ENCODE measurements at places on chromosomes 1 and 21.

DNA sequence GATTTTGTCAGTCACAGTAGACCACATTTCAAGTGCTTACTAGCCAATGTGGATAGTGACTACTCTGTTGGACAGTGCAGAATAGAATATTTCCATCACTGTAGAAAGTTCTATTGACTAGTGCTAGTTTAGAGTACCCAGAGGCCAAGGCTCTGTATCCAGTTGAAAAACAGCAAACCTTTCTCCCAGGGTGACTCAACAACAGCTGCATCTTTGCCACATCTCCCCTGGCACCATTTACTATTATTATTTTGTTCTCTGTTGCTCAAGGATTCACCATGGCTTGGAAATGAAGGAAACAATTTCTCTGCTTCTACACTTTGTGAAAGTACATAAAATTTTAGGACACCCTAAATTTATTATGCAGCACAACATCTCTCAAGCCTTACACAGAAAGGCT lies 85.3 kb upstream of the WDR26 start:
- DNase-seq: no peak

- no peak for DNase-seq
Measured at GRCh38 chr21:17532292-17532691, 19.4 kb downstream of the CXADR start.

- no peak for DNase-seq
Measured at GRCh38 chr1:199847021-199847420, 180.5 kb upstream of the NR5A2 start.

DNA sequence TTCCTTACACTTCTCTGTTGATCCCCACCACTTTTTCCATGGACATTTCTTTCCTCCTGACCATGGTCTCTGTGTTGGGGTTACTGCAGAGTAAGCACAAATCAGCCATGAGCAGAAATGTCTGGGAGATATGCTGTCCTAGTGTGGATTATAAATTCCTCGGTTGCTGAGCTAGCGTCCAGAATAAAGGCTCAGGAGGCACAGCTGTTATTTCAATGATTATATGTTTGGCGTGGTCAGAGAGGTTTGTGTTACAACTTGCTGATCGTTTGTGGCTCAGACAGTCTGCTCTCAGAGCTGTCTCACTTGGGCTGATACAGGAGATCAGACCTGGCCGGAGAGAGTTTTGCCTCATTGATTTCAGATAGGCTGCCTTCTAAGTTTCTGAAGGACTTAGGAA lies 37.5 kb upstream of the LAMC2 start:
- no peak for DNase-seq

GRCh38 chr1:53327182-53327913 lies 522 bp downstream of the LRP8 start:
- DNase-seq: no peak

GRCh38 chr1:29931477-29932175 lies 695.3 kb downstream of the PTPRU start:
- DNase-seq: no peak

GRCh38 chr1:153790966-153791647 lies 15.9 kb downstream of the SLC27A3 start:
- peak; percentile 75 for DNase-seq

GRCh38 chr1:39173995-39174380 lies 30.5 kb upstream of the MACF1 start:
- no peak for DNase-seq

- DNase-seq: no peak
Measured at GRCh38 chr1:107760065-107760464, 204.9 kb downstream of the VAV3 start.

- DNase-seq: no peak
Measured at GRCh38 chr1:206556047-206556749, 48.9 kb downstream of the RASSF5 start.

- no peak for DNase-seq
Measured at GRCh38 chr1:37741662-37742061, 23.3 kb downstream of the EPHA10 start.

- DNase-seq: no peak
Measured at GRCh38 chr1:108570128-108570527, 10.2 kb downstream of the EEIG2 start.

DNA sequence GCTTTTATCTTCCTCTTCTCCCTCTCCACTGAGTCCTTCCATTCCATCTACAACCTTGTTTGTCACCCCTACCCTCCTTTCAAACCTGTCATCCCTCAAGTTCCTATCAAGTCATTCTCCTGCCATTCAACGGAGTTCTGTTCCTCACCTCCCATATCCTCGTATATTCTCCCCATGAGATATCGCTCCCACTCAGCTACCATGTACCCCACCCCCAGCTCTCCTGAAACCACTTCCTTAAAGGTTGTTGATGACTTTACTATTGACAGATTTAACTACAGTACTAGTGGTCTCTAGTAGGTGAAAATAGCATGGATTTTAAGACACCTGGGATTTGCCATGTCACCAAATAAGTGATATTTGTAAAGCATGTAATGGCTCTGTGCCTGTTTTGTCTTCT lies 107.4 kb upstream of the BARHL2 start:
- DNase-seq: no peak

GRCh38 chr1:71080739-71081696 lies at the start of gene ZRANB2:
Gene ZRANB2 (minus strand): TSS chr1:71081035. CDS start chr1:71080995, 40 bp downstream.
- peak; percentile 65 for DNase-seq

GRCh38 chr1:109687641-109688499 lies at the start of gene GSTM1:
Gene GSTM1 (plus strand): TSS chr1:109687817. CDS start chr1:109687874, 57 bp downstream.
- DNase-seq: no peak

- no peak for DNase-seq
Measured at GRCh38 chr1:224541901-224542630, 74.1 kb upstream of the CNIH3 start.

DNA sequence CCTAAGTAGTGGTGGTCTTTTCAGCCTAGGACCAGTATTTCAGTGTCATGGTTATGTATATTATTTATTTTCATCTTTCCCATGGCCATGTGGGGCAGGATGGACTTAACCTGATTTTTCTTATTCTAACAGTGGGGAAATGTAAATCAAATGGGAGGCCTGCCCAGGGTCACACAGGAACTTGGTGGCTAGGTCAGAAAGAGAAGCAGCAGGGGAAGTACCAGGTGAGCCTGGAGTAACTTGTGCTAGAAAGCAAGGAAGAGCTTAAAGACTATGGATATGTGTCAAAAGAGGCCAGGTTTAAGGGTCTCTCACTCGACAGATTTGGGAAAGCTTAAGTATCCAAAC lies 936 bp downstream of the ZFP69B start:
- DNase-seq: no peak

- no peak for DNase-seq
Measured at GRCh38 chr1:56374026-56374974, 205.1 kb downstream of the PLPP3 start.

DNA sequence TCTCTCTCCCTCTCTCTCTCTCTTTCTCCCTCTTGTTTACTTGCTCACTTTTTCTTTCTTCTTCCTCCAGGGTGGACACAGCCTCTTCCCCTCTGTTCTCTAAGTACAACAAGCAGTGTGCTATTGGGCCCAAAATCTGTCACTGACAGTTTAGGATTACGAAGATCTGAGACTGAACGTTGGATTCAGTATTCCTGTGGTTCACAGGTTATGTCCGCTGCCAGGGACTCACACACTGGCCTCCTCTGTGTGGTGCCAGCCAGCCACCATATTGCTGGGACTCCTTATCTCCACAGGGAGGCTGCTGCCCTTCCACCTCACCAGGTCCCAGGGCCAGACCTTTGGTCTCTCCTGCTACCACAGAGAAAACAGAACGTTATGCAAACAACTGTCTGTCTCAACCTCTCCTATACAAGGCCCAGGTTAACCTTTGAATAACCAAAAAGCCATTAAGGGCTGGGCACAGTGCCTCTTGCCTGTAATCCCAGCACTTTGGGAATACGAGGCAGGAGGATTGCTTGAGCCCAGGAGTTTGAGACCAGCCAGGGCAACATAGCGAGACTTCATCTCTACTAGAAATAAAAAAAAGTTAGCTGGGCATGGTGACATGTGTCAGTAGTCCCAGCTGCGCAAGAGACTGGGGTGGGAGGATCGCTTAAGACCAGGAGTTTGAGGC lies 171.9 kb upstream of the RAB4A start:
- no peak for DNase-seq

GRCh38 chr21:32414579-32415358 lies 2.3 kb downstream of the EVA1C start:
- DNase-seq: no peak

- DNase-seq: no peak
Measured at GRCh38 chr21:46229133-46229922, 754 bp upstream of the LSS start.

DNA sequence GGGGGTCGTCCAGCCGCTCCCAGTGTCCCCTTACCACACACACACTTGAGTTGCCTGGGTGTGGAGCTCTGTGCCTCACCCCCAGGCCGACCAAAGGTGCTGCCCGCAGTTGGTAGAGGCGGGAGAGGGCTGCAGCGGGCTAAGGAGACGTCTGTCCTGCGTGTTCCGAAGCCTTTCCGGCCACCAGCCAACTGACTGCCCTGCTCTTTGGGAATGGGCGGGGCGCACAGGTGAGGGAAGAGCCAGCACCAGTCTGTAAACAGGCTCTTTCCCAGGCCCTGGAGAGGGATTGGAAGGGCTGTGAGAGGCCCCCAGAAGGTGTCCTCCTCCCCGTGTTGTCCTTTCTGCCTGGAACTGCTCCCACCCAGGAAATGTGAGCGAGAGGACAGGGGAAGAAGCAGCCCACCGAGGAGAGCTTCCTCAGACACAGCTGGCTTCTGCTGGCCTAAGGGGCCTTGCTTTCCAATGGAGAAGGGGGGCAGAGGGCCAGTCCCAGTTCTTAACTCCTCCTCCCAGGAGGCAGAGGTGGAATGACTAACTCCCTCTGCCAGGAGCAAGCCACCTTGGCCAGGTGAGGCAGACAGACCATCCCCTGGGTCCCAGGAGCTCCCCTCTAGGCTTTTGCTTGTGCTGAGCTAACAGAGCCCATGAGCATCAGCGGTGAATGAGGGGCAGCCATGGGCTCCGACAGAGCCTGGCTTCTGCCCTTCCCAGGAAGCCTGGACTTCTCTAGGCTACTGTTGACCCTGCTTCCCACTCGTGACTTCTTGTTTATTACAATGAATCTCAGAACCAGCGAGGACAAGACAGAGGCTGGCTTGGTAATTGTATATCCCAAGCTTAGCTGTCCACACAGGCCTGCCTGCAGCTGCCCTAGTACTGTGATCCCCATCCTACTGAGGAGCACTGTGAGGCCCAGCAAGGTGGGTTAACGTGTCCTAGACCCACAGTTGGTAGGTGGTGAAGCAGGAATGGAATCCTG lies 158.1 kb upstream of the COA6 start:
- DNase-seq: no peak

DNA sequence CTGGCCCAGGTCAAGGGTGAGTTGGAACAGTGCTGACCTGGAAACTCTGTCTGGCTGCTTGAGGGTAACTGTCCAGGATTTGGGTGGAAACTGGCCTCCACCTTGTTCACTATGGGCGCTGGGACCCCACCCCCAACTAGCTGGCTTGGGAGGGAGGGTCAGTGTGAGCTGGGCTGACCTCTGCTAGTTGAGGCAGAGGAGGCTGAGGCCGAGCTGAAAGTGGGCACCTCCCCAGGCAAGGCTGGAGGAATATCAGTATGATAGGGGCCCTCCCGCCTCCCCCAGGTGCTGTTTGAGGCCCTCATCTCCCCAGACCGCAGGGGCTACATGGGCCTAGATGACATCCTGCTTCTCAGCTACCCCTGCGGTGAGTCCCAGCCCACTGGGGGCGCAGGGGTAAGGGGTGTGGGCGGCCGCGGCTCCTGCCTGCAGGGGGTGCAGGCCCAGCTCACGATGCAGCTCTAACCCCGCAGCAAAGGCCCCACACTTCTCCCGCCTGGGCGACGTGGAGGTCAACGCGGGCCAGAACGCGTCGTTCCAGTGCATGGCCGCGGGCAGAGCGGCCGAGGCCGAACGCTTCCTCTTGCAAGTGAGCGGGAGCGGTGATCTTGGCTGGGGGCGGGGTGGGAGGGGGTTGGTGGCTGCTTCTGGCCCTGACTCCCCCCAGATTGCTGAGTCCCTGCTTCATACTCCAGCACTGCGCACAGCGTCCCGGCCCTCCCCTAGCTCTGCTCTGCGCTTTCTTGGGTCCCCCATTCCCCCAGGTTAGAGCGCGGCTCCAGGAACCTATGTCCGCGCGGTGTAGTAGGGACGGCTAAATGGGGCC lies 22.9 kb downstream of the PTPRU start:
- DNase-seq: no peak

- DNase-seq: no peak
Measured at GRCh38 chr1:208369045-208369444, 124.9 kb upstream of the PLXNA2 start.

GRCh38 chr21:43299441-43300277 lies 127.3 kb downstream of the SIK1 start:
- DNase-seq: no peak

DNA sequence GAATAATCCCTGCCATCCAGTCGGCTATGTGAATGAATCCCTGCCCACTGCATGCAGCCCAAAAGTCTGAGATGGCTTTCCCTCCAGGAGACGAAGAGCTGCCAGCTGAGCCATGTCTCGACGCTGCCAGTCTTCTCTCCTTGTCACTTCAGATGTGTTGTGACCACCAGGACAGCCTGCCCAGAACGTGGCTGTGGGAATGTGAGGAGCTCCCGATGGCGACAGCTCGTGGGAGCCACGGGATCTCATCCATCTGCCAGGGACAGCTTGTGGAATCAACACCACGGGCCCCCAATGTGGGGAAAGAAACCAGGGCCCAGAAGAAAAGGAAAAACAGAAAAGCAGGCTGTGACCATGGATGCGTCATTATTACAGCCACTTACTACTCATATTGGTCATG lies 67.2 kb downstream of the NFASC start:
- DNase-seq: no peak

GRCh38 chr21:27268290-27268689 lies 301.4 kb upstream of the ADAMTS5 start:
- peak; percentile 47 for DNase-seq

GRCh38 chr1:157403608-157404007 lies 148.7 kb downstream of the FCRL5 start:
- DNase-seq: no peak

DNA sequence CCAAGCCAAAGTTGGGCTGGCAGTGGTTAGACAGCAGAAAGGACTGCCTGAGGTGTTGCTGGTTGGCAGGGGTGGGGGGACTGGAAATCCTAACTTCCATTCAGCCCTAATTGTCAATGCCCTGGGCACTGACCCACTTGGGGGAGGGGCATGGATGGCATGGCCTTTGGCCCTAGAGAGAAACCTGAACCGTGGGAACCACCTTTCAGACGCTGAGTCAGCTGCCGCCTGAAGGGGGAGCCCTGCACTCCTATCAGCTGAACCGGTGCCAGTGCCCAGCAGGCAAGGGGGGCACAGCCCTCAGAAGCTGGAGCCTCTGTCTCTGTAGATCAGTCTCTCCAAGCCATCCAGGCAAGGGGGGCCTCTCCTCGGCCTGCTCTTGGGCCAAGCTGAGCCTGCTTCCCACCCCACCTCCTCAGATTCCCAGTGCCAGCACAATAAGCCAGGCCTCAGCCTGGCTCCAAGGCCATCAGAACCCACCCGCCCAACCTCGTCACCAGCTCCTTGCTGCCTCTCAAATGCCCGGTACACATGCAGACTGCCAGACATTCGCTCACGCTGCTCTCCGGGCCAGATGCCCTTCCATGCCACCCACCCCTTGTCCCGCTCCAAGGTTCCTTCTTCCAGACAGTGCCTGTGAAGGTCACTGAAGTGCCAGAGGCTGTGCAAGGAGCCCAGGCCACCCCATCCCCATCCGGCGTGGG lies 11.6 kb downstream of the TINAGL1 start:
- DNase-seq: no peak
